ENCODE measurements at places on chromosomes 3 and 15.

DNA sequence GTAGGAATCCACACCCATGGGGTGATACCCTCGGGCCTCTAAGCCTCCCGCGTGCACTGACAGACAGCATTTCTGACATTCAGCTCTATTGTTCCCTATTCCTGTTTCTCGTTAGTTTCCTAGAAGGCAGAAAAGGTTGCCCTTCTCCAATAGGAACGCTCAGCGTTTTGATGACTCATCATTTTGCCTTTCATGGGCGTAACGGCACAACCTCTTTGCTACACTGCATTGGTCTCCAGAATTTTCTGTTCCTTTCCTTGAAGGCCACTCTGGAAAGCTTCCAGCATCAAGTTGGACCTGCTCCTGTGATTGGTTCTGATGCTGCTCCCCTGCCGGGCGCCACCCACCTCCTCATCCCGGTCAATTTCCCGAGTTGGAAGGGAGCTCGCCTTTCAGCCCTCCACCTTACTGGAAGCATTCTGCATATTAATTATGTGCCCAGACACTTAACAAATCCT, 13.0 kb upstream of the TNK2 start:
- no peak for DNase-seq

GRCh38 chr3:127853681-127854080, 31.4 kb upstream of the MGLL start:
- DNase-seq = no peak

DNA sequence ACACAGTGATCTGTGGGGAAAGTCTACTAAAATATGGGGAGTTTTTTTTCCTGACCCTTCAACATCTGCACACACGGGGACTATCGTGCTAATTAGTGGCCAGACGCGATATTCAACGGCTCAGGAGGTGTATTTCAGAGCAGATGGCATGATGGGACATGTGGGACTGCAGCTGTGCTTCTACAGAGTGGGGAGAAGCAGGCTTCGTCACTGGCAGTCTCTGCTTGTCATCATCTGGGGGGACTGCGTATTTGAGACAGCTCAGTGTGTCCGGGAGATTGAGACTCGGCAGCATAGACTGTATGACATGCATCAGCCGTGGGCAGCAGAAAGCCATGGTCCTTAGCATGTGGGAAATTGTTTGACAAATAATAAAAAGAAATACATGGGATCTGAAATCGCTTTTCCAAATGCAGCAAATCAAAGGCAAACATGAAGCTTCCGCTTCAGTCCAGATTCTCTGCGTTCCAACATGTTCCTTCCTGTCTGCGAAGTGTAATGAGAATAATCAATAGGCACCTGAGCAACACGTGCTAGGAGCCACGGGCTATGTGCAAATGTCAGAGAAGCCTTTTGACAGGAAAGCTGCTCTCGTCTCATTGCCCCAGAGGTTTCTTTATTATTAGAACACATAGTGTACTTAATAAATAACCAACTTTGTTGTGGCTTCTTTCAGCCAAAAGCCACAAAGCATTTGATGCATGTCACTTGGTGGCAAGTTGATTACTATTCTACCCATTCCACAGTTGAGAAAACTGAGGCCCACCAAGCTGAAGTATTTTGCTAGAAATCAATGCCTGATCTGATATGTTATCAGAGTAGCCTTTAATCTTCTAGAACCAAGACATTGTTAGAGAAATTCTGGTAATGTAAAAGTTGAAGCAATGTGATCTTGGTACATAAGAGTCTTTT, 276.3 kb downstream of the RYR3 start:
- no peak for DNase-seq

- DNase-seq = no peak
These were observed 610.2 kb upstream of the ROBO2 start for GRCh38 chr3:76429581-76430177.

DNA sequence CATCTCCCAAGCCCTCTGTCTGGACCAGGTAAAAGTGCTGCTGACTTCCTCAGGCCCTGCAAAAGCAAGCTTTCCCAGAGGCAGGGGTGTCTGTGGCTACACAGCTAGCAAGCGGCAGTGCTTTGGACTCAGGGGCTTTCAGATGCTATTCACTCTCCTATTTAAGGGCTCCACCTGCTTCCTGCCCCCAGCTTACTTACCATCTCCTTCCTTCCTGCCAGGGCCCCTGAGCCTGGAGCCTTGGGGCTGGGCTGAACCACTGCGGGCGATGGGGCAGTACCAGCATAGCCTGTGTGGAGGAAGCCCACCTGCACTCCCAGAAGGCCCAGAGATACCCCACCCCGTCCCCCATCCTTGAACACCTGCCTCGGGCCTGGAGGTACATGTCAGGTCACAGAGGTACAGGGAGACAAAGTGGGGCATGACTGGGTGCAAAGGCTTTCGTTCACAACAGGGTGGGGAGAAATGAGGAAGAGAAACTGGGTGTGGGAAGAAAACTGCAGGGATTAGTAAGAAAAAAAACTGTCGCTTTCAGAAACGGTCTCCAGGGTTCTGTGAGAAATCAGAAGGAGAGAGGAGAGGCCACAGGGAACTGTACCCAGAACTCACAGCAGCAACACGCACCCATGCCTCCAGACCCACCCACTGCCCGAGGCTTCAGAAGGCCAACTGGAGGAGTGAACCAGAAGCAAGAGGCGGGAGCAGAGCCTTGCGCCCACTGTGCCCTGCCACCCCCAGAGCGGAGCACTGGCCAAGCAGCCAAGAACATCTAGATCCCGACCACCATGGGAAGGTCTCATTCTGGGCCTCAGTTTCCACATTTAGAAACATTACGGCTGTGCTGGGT, 49.5 kb downstream of the CCDC12 start:
- no peak for DNase-seq
